Activated T-cell treated with anti-CD3 and anti-CD28 coated beads for 4 hours (primary cell): ENCODE measurements at places on chromosomes 13 and 19.

DNA sequence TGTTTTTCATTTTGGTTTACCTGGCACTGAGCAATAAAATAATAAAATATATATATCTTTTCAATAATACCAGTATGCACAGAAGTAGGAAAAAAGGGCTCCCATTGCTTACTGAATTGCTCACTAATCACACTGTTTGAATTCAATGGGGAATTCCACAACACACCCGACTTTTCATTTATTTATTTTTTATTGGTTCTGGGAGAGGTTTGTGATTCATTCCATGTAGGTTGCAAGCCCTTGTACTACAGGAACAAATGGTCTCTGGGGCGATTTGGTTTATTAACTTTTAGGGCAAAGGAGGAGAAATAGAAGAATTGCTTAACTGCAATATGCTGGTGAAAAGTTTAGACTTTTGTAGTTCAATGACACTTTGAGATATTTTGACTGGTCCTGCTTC, 207.4 kb downstream of the DCT start:
- DNase-seq = no peak

- no peak for DNase-seq
Measured at GRCh38 chr13:41271456-41272285, 8.3 kb upstream of the MTRF1 start.

DNA sequence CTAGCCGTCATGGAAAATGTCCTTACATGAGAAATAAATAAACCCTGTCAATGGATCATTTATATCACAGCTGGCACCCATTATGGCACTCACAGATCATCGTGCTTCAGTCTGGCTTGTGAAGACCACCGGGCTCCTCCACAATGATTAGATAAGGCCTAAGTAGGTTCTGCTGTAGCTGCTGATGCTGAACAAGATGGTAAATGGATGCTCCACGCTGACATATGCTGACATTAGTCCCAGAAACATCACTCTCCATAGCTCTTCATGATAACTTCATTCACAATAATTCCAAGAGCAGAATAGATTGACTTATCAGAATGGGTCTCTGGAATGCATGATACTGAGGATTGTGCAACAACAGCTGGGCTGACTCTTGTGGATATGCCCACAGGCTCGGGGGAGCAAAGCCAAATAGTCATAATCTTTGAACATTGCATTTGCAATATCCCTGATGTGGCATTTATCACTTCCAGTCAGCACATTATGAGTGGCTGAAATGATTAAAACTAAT, 63.8 kb upstream of the RXFP2 start:
- no peak for DNase-seq

DNA sequence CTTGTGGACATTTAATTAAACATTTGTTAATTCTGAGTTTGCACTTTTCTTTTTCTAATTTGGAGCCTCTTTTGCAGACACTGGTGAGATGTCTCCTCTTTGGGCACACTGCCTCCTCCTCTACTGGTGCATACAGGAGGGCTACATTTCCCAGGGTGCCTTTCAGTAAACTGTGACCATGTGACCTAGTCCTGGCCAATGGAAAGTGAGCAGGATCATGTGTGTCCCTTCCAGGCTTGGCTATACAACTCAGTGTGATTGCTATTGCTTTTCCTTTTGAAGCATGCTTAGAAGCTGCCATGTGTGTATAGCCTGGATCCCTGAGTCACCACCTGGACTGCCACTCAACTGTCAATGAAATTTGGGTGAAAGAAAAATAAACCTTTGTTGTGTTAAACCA, 4.5 kb downstream of the IZUMO2 start:
- DNase-seq = no peak

- DNase-seq = no peak
Measured at GRCh38 chr19:40149501-40149900, 41.7 kb upstream of the MAP3K10 start.

DNA sequence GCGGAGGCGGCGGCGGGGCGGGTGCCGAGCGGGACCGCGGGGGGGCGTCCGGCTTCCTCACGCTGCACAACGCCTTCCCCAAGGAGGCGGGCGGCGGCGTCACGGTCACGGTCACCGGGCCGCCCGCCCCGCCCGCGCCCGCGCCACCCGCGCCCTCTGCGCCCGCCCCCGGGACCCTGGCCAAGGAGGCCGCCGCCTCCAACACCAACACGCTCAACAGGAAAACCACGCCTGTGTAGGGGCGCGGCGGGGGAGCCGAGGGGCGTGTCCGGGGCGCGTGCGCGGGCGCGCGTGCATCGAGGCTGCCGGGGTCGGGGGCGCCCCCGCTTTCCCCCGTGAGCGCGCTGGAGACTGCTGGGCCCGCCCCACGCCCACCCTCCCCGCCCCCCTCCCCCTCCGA, 8.8 kb upstream of the CACNG6 start:
- DNase-seq = no peak

GRCh38 chr13:58907347-58907746, 1256.4 kb downstream of the DIAPH3 start:
- no peak for DNase-seq

GRCh38 chr13:110528911-110529310, 32.6 kb downstream of the RAB20 start:
- no peak for DNase-seq

DNA sequence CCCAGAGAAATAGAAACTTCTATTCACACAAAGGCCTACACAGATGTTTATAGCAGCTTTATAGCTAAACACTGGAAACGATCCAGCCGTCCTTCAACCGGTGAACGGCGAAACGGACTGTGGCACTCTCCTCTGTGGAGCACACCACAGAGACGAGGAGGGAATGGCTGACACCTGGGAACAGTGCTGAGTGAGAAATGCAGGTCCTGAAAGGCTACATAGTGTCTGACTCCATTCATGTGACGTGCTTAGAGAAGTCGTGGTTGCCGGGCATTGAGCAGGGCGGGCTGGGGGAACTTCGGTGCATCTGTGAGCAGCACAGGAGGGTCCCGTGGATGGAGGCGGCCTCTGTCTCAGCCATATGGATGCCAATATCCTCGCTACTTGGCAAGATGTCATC, 3.1 kb upstream of the GRK1 start:
- no peak for DNase-seq

- DNase-seq = peak; percentile 42
Measured at GRCh38 chr19:51690454-51691073, 2.6 kb upstream of the SPACA6 start.

DNA sequence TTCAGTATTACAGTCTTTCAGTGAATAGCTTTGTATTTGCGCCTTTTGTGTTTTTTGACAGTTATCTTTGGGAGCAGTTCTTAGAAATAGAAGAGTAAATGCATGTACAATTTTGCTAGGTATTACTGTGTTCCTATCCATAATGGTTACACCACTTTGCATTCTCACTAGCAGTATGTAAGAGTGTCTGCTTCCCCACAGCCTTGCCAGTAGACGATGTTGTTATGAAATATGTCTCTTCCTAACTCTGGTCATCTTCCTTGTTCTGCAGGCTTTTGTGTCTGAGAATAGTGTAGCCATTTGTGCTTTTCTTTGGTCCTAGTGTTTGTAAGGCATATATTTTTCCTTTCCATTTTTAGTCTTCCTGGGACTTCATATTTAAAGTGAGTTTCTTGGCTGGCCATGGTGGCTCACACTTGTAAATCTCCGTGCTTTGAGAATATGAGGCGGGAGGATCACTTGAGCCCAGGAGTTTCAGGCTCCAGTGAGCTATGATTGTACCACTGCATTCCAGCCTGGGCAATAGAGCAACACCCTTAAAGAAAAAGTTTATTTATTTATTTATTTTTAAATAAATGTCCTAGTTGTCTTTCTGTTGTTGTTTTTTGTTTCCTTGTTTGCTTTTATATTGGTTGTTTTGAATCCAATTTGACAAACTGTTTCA, 140.3 kb downstream of the PDS5B start:
- no peak for DNase-seq

DNA sequence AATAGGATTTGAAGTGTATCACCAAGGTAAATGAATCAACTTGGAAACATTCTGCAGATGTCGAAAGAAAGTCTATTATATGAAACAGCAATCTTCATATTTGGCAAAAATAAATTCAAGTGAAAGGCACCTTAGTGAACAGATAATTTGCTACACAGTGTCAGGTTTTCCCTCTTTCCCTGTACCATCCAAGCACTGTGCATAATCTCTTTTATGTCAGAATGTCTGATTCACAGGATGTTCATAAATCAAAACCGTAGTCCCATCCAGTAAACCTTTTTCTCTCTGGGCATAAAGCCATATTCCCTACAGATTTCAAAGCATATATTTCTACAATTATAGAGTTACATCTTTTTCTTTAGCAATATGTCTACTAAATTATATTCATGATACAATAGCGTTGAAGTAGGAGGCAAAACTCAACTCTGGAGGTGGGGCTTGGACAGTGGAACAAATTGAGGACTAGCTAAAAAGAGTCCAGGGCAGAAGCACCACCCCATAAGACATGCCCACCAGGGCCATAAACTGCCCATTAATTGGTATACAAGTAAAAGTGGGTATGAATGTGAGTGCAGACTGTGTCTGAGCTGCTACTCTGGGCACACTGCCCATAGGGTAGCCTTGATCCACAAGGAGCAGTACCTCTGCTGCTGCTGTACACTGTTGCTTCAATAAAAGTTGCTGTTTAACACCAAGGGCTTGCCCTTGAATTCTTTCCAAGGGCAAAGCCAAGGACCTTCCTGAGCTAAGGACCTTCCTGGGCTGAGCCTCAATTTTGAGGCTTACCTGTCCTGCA, 72.1 kb upstream of the MYCBP2 start:
- DNase-seq = no peak

DNA sequence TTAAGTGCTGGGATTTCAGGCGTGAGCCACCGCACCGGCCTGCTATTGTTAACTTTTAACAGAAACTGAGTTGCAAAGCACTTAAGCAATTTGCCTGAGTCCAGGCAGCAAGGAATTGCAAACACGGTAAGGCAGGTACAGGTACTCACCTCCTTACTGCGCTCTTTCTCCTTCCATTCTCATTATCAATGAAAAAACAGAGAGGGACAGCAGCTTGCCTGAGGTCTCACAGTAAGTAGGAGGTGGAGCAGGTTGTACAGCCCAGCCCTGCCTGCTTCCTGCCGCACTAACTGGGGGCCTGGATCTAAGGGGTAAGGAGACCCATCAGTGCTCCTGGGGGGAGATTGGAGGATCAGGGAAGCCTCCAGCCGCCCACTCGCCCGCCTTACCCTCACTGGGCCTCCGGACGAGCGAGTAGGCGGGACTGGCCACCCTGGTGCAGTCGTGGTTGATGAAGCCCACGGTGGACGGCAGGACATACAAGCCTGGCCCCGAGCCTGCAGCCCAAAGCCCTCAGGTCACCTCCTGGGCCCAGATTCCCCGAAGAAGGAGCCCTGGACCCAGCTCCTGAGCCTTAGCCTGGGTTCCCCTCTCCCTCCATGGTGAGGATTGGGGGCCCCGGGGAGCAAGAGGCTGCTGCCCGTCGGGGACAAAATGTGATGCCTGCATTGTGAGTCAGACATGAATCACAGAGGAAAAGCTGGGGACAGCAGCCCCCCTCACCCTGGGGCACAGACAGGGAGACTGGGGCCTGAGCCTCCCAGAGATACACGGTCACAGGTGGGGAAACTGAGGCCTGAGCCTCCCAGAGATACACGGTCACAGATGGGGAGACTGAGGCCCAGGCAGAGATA, 11.4 kb upstream of the SHC2 start:
- DNase-seq = no peak

GRCh38 chr19:11422163-11423065, 3.3 kb upstream of the RGL3 start:
- peak; percentile 35 for DNase-seq

- DNase-seq = no peak
Measured at GRCh38 chr13:85590231-85590931, 208.8 kb downstream of the SLITRK6 start.

DNA sequence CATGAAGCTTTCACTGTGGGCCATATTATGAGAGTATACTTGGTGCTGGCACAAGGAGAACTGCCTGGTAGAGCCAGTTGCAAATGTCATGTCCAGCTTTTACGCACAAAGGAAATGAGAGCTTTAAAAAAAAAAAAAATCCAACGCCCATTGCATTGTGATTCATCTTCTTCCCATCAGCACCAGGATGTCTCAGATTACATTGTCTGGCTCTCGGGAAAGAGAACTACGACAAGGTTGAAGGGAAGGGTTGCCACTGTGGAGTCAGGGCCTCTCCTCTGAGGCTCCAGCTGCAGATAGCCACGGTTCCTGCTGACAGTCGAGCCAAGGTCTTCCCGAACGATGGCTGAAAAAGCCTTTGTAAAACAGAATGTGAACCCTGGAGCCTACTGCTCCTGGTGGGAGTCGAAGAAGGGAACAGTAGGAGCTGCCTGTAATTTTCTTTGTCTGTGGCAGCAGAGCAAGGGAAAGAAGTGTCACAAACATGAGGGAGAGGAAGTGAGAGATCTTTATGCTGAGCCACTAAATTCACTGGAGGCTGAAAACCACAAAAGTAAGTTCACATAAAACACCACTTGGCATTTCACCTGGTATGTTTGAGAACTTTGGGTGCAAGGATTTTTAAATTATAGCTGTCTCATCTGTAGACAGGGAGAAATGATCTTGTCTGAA, 704.7 kb downstream of the DIAPH3 start:
- no peak for DNase-seq

- no peak for DNase-seq
Measured at GRCh38 chr13:74423434-74423833, 289.2 kb upstream of the KLF12 start.

GRCh38 chr13:65633806-65634205, 1596.3 kb downstream of the PCDH9 start:
- no peak for DNase-seq

DNA sequence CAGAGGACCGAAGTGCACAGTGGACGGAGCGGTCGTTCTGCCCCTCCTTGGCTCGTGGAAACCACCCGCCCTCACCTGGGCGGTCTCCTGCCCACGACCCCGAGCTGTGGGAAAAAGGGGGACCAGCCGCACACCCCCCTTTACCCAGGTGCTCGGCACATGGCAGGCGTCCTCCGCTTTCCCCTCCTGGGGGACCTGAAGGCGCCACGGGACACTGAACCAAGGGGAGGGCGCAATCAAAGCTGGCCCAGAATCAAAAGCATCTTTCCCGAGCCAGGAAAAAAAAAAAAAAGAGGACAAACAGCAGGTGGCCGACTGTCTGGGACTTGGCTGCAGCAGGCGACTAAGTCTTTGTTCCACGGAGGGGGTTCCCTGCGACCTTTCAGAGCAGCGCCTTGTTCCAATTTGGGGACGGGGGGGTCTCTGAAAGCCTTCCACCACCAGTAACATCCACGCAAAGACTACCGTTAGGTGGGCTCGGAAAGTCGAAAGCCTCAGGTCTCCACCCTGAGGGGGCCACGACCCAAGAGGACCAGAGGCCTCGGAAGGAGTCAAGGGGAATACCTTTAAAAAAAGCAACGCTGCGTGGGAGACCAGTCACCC, 1.1 kb downstream of the MBD3 start:
- peak; percentile 22 for DNase-seq
